Stimulated activated naive B cell treated with anti-CD40 and anti-IgM and Interleukin-4, amounts not matched to agents 10 μg/mL and 1 μg/mL and 100 μg/mL, for 72 hours (primary cell): ENCODE measurements at places on chromosomes 5 and 9.

GRCh38 chr5:67318746-67319145, 122.1 kb upstream of the CD180 start:
- peaks cover 5% of the 10 kb centered on the region for H3K4me1 ChIP-seq
- DNase-seq, result no peak
- no peak overlapping the region for H3K4me3 ChIP-seq

GRCh38 chr5:15669826-15670225, 169.8 kb downstream of the FBXL7 start:
- H3K4me3 ChIP-seq, result no peak overlapping the region
- H3K27ac ChIP-seq, result no peak overlapping the region
- no peak for DNase-seq

- no peak overlapping the region for H3K27ac ChIP-seq
- no peak overlapping the region for H3K4me3 ChIP-seq
- no peaks in the 10 kb centered on the region for H3K27me3 ChIP-seq
- peaks cover 95% of the 10 kb centered on the region for H3K4me1 ChIP-seq
- peaks cover 3% of the 10 kb centered on the region for H3K36me3 ChIP-seq
Measured at GRCh38 chr9:124212381-124213050, 45.2 kb upstream of the NEK6 start.

GRCh38 chr9:79266986-79267385, 304.8 kb upstream of the TLE4 start:
- no peaks in the 10 kb centered on the region for H3K36me3 ChIP-seq
- peaks cover 1% of the 10 kb centered on the region for H3K4me1 ChIP-seq
- no peak for DNase-seq
- peaks cover 15% of the 10 kb centered on the region for H3K27me3 ChIP-seq
- no peak overlapping the region for H3K27ac ChIP-seq

DNA sequence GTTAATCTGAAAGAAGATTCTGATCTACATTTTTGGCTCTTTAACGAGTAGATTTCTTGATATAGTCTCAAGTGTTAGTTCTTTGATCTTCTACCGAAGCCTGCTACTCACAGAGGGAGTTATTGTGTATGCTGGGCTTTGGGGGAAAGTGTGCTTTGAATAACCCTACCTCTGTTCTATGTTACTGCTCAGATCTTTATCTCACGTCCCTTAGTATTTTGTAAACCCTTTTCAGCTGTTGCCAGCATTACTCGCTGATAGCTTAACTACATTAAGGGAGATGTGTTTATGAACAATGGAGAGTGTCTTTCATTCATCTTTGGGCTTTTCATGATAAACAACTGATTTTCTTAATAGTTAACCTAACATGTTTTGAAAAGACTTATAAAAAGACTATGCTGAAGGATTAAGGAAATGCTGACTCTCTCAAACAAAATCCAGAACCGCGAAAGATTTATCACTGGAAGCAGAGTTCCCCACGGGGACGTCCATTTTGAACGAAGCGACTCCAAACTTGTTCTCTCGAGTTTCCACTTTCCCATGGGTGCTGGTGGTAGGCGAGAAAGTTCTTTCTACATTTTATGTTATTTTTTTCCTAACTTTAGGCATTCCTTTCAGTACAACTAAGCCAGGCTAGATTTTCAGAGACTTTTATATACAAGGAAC, 27.9 kb upstream of the ALDH1A1 start:
- no peak for DNase-seq
- H3K36me3 ChIP-seq, result no peaks in the 10 kb centered on the region
- H3K27me3 ChIP-seq, result no peaks in the 10 kb centered on the region
- no peak overlapping the region for H3K27ac ChIP-seq
- no peak overlapping the region for H3K4me3 ChIP-seq
- no peaks in the 10 kb centered on the region for H3K4me1 ChIP-seq
